Fibroblast of lung (primary cell): ENCODE measurements at places on chromosomes 3 and 15. TPM values are rescaled to one million over a fixed set of nuclear protein-coding genes. Genes with fewer than 3 reads are reported as not detected.

The SCG3 gene
- not detected in 2 replicates for total RNA-seq

The TRPM7 gene
- 62.9 and 64.4 TPM in 2 replicates for total RNA-seq

The ACTRT3 gene
- 3.1 and 6.1 TPM in 2 replicates for total RNA-seq

The CSPG4 gene
- total RNA-seq, result 26.5 and 109 TPM in 2 replicates

The PLA1A gene
- under 0.01 and 0.26 TPM in 2 replicates for total RNA-seq

The SQOR gene
- 105 and 129 TPM in 2 replicates for total RNA-seq

The GRIP2 gene
- total RNA-seq, result under 0.01 TPM in 2 replicates

The CEMIP gene
- 324 and 946 TPM in 2 replicates for total RNA-seq

The LRRC15 gene
- total RNA-seq, result 1.3 and 2.3 TPM in 2 replicates

The FBLN2 gene
- total RNA-seq, result 138 and 184 TPM in 2 replicates

The CGNL1 gene
- 4.4 and 6.1 TPM in 2 replicates for total RNA-seq

The FOXL2NB gene
- total RNA-seq, result not detected in 2 replicates

The CHRM5 gene
- total RNA-seq, result not detected in 2 replicates

The MOBP gene
- not detected in 2 replicates for total RNA-seq

The MCF2L2 gene
- under 0.01 TPM in 2 replicates for total RNA-seq

The GOLGA8J gene
- under 0.01 TPM in 1 of 2 replicates, not detected in the other for total RNA-seq

The TYRO3 gene
- total RNA-seq, result 9.8 and 14.9 TPM in 2 replicates

The FANCD2 gene
- 2.1 and 7.1 TPM in 2 replicates for total RNA-seq

The WNT7A gene
- total RNA-seq, result not detected in 2 replicates

The DUT gene
- total RNA-seq, result 41.6 and 47.6 TPM in 2 replicates

The CLPX gene
- 36.2 and 42.1 TPM in 2 replicates for total RNA-seq

The GRM2 gene
- total RNA-seq, result under 0.01 TPM in 2 replicates

The PYGO1 gene
- 7.7 and 10.1 TPM in 2 replicates for total RNA-seq

The ANKUB1 gene
- not detected in 2 replicates for total RNA-seq

The LCTL gene
- total RNA-seq, result 0.26 and 0.66 TPM in 2 replicates

The TGM5 gene
- total RNA-seq, result under 0.01 TPM in 1 of 2 replicates, not detected in the other

The NLGN1 gene
- 2.1 TPM in 2 replicates for total RNA-seq

The KNL1 gene
- total RNA-seq, result 2.1 and 5.0 TPM in 2 replicates

The LTK gene
- under 0.01 and 0.99 TPM in 2 replicates for total RNA-seq

The CPB1 gene
- under 0.01 TPM in 1 of 2 replicates, not detected in the other for total RNA-seq

The ARHGEF26 gene
- 1.3 and 2.1 TPM in 2 replicates for total RNA-seq

The IQCH gene
- 2.6 and 5.0 TPM in 2 replicates for total RNA-seq

The SLC26A6 gene
- 32.9 and 36.3 TPM in 2 replicates for total RNA-seq

The DZIP1L gene
- 16.9 and 22.6 TPM in 2 replicates for total RNA-seq

The SKIC8 gene
- total RNA-seq, result 47.1 and 49.1 TPM in 2 replicates

The SV2B gene
- total RNA-seq, result under 0.01 and 0.26 TPM in 2 replicates

The NTRK3 gene
- total RNA-seq, result 0.77 TPM in 1 of 2 replicates, not detected in the other

The MEX3B gene
- 5.9 and 8.1 TPM in 2 replicates for total RNA-seq

The CHRD gene
- total RNA-seq, result 1.3 and 4.8 TPM in 2 replicates

The FBXO40 gene
- not detected in 2 replicates for total RNA-seq

The MEGF11 gene
- total RNA-seq, result under 0.01 TPM in 1 of 2 replicates, not detected in the other

The INAFM2 gene
- 8.9 and 9.2 TPM in 2 replicates for total RNA-seq

The CCR4 gene
- total RNA-seq, result not detected in 2 replicates

The RGMA gene
- 1.3 and 1.5 TPM in 2 replicates for total RNA-seq

The DENND6A gene
- total RNA-seq, result 13.4 and 14.1 TPM in 2 replicates

The FAM174B gene
- 1.0 and 2.8 TPM in 2 replicates for total RNA-seq
